Hematopoietic multipotent progenitor cell treated with erythropoietin and hydrocortisone succinate and interleukin-3 and kit ligand, for 6 days (in vitro differentiated cells): ENCODE measurements at places on chromosomes 2 and 18.
A peak's percentile ranks its signal among the peaks of the same experiment; 100 is the strongest.

DNA sequence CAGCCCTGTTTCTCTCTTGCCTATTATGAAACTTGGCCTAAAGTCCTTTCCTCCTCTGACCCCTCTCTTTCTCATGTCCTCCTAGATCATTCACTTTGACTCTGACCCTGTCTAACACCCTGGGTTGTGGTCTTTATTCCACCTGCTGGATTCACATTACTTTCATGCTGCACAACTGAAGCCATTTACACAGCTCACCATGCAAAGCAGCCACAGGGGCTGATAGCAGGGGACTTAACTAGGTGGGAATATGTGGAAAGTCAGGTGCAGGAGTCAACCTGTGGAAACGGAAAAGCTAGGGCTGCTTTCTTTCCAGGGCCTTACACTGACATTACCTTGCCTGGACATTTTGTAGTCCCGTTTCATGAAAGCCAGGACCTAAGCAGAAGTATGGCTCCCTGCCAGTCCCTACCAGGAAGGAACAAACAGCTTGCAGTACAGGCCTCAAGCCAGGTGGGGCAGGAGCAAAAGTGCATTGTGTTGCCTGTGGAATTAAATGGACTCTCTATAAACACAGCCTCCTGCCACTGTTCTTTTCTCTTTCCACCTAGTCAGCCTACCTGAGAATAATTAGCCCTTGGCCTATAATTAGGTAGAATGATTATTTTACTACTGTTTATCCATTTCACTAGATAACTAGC lies 11.8 kb downstream of the MAPRE3 start:
- peak; percentile 88 for DNase-seq

DNA sequence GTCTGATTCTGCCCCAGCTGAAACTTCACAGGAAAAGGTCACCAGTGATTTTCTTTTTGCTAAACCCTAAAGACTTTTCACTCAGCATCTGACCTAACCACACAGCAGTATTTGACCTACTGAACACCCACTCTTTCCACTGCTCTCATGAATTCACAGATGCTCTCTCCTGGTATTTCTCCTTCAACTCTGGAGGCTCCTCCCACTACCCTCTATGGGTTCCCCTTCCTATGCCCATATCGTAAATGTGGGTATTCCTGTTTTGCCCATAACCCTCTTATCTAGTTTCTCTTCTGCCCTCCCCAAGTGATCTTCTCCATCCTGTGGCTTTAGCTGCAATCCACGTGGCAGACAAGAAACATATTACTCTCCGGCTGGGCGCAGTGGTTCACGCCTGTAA lies 7.6 kb downstream of the PLEKHM3 start:
- peak; percentile 35 for DNase-seq

- no peak for DNase-seq
Observed at GRCh38 chr2:125042727-125043126, 1017.6 kb downstream of the CNTNAP5 start.

DNA sequence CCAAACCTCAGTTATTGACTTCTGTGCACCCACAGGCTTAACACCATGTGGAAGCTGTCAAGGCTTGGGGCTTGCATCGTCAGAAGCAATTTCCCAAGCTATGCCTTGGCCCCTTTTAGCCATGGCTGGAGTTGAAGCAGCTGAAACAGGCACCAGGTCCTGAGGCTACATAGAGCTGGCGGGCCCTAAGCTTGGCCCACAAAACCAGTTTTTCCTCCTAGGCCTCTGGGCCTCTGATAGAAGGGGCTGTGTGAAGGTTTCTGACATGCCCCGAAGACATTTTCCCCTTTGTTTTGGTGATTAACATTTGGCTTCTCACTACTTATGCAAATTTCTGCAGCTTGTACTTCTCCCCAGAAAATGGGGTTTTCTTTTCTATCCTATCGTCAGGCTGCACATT lies 9.1 kb upstream of the TMX3 start:
- DNase-seq, result no peak

- peak; percentile 75 for DNase-seq
Observed at GRCh38 chr18:9608298-9608697, 6.1 kb downstream of the PPP4R1 start.

- no peak for DNase-seq
Observed at GRCh38 chr2:10392548-10392947, 55.6 kb downstream of the ODC1 start.

DNA sequence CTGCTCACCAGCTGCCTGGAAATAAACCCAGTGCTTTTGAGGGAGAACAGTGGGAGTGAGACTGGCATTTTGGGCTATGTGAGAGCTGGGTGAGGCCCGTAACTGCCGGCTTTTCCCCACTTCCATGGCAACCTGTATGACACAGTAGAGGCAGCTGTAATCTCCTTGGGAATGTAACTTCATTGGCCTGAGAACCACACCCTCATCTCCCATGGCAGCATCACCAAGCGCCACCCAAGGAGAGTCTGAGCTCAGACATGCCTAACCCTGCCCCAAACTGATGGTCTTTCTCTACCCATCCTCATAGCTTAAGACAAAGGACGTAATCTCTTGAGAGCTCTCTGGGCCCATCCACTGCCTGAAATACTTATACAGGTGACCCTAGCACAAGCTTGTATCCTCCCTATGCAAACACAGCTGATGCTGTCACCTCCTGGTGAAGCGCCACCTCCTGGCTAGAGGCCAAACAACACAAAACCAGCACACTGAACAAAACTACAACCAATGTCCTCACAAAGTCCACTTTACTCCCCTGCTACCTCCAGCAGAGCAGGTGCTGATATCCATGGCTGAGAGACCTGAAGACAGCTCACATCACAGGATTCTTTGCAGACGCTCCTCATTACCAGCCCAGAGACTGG lies 763.4 kb upstream of the NRXN1 start:
- DNase-seq, result peak; percentile 9

DNA sequence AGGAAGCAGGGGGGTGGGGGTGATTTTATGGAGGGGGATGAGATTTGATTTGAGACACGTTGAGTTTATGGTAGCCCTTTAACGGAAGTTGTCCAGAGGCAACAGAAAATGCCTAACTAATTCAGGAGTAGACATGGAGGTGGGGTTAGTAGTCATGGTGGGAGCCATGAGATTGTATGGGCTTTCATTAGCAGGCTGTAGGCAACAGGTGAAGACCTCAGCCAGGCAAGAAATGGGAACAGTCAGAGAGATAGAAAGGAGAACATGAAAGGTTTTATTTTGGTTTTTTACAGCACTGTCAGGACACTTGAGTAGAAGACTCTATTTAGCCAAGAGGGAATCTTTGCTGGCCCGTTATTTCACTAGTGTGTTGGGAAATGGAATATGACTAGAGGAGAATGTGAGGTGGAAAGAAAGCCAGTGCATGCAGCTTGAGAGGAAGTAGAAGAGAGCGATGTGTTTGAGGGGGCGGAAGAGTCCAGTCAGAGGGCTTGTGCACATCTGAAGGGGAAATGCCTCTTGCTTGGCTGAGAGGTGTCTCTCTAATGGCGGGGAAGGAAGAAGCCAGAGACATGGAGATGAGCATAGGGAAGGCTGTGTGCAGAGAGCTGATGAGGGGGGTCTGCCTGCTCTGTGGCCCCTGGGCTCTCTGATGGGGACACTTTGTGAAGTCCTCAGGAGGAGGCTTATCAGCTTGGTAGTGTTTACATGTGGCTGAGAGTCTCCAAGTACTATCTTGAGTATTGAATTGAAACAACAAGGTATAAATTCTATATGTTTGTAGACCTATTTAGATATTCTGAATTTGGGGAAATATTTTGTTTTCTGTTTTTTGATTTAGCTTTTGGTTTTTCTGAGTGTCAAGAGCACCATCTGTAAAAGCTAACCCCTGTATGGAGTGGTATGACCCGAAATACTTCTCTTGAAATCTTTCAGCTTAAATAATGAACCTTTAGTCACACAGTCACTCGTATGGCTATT lies 66.9 kb upstream of the ITM2C start:
- DNase-seq, result peak; percentile 51

DNA sequence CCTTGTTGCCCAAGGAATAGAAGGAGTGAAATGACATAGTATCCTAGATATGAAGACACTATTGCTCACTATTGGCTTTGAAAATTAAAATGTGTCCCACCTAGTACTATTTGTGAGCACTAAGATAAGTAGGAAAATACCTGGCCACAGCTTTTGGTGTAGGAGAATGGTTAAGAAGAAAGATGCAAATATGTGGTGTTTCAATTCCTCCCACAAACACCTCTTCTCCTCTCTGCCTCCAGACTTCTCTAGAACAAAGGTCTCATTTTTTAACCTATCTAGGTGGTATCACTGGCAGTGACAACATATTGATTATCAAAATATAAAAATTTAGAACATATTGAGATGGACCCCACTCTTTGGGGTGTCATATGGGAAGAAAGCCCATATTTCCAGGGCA lies 929.9 kb upstream of the FANCL start:
- no peak for DNase-seq

GRCh38 chr2:137206069-137206468 lies 440.7 kb downstream of the THSD7B start:
- no peak for DNase-seq

DNA sequence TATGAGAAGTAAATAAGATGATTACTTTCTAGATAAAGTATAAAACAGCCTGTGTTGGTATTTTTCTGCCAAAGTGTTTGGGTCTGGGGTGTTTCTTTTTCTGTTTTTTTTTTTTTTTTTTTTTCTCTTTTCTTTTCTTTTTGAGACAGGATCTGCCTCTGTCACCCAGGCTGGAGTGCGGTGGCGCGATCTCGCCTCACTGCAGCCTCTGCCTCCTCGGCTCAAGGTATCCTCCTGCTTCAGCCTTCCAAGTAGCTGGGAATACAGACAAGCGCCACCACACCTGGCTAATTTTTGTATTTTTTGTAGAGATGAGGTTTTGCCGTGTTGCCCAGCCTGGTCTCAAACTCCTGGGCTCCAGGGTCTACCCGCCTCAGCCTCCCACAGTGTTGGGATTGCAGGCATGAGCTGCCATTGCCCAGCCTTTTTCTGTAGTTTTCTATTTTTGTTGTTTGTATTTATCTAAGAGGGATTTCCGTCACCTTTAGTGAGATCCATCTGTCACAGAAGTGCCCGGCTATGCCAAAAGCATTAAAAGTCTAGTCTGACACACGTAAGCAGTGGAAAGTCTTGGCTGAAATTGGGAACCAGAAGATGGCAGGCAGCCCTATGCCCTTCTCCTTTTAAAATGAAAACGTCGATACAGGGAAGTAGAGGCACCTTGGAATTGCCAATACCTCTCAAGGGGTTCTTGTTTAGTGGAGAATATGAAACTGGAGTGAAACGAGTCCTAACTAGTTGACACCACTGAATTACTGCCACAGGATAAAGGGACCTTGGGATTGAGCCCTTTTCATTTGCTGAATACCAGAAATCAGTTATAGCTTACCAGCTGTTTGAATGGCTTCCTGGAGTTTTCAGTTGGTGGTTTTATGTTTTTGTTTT lies 14.0 kb downstream of the UGP2 start:
- no peak for DNase-seq

- no peak for DNase-seq
Observed at GRCh38 chr2:118495290-118495689, 352.2 kb downstream of the EN1 start.

DNA sequence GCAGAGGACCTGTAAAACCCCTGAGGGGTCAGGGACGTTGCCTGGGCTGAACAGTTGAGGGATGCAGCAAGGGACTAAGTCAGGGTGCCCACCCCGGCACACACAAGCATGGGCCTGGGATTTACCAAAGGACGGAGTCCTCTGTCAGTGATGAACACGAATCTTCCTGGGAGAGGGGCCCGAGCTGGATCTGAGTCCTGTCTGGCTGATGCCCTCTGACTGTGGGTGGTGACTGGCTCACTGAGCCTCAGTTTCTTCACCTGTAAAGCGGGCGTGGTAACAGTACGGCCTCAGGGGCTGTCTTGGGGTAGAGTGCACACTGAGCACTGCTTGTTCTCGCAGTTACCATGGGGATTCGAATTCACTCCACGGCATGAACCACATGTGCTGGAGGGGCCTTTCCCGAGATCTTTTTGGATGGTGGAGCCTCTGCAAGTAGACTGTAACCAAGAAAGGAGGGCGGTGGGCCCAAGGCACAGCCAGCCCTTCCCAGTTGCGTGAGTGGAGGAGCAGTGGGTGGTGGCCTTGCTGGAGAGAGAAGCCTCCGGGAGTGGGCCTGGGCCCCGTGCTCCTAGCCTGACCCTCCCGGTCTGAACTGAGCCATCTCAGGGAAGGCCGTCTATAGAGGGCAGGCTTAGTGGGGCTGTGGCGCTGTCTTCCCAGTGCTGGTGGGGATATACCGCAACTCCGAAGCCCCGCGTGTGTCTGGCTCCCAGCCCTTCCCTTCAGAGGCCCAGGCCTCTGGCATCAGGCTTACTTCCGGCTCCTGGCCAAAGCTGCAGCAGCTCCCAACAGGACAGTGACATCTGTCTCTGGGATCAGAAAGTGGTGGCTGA lies 130.8 kb upstream of the HS6ST1 start:
- DNase-seq, result no peak

DNA sequence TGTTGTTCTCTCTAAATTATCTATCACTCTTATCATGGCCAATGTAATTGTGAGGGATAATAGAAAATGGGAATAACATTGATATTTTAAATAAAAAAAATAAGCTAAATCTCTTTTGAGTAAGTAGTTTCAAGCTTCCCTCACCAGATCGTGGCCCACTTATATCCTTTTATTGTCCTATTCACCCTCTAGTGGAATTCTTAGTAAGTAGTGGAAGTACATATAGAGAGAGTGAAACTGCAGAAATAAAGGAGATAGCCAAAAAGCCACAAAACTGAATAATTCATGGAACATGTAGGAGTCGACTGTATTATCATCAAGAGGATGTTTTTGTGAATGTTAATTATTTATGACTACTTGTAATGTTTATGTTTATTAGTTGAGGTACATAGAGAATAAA lies 66.1 kb upstream of the DTNA start:
- no peak for DNase-seq

DNA sequence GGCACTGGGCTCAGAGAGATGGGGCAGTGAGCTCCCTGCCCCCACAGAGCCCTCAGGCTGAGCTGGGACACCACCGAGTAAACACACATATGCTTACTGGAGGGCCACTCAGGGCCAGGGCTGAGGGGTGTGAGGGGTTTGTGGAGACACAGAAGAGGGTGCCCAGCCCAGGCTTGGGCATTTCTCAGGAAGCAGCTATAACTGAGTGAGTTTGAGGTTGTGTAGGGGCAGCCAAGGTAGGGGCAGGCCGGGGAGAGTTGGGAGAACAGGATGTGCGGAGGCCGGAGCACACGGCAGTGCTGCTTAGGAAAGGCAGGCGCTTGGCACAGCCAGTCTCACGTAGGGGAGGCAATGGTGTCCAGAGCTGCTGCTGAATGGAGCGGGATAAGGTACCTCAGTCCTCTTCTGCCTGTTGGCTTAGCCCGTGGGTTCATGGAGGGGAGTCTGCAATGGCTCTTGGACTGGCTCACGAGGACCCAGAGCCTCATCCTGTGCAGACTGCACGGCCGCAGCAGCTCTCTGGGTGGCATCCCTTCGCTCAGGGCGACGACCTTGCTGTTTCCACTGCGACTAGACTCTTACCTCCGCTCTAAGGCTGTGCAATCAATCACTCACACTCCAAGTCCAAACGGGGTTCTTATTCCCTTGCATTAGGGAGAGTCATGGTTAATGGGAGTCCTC lies 466.1 kb upstream of the HS6ST1 start:
- DNase-seq, result no peak
